Activated T-helper 17 cell treated with anti-CD3 and anti-CD28 coated beads, Interleukin-2, amount 50 U/mL, for 72 hours (primary cell): ENCODE measurements at places on chromosomes 11 and 22.

GRCh38 chr11:107397357-107397756 is 60.3 kb downstream of the CWF19L2 start:
- ATAC-seq: no peak

DNA sequence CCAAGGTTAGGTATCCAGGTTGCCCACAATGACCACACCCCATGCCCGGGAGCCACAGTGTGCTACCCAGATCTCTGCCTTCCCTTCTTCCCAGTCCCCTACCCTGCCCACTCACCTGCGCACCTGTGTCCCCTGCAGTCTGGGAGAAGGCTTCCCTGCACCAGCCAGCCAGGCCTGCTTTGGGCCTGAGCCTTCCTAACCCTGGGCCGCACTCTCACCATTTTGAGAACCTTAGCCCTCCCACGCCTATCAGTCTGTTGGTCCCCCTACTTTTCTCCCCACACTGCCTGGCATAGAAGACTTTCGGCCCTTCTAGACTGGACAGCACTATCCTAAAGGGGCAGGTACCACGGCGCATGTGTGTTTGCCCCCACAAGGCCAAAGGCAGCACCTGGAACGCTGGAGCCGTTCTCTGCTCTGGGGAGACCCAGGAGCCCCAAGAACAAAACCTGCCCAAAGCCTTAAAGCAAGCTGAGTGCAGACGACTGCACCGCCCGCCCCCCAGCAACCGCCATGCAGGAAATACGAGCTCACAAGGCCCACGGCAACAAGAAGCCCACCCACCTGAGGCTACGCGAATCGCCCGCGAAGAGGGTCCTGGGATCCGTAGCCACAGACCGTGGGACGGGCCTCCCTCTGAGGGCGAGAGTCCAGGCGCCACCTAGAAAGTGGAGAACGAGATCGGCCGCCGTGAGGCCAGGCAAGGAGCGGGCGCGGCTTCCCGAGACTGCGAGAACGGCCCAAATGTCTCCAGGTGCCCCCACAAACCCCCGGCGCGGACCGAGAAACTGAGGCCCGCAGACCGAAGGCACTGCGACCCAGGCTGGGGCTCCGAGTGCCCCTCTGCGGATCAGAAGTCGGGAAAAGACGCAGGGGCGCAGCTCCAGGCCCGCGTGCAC is 546 bp downstream of the GNB1L start:
- ATAC-seq: no peak

DNA sequence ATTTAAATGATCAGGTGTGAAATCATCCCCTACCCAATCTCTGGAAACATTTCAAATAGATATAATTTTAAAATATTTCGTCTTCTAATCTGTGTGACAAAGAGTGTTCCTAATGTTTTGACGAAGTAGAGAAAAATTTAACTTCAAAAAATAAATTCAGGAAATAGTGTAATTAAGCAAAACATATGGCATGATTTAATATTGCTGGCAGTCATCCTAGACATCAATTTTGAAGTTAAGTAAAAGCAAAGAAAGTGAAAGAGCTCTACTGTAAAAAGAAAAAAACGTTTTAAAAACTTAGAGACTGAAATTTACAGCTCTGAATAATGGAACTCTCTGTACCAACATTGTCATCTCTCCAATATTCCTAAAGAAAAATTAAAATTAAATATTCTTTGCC is 1062.3 kb downstream of the LRRC4C start:
- ATAC-seq: no peak

GRCh38 chr11:119204066-119204465 is 2.1 kb upstream of the CBL start:
- no peak for ATAC-seq

- ATAC-seq: no peak
Measured at GRCh38 chr11:70000228-70000627, 77.9 kb upstream of the ANO1 start.

GRCh38 chr11:81342966-81343365 is 1390.7 kb downstream of the FAM181B start:
- ATAC-seq: no peak

DNA sequence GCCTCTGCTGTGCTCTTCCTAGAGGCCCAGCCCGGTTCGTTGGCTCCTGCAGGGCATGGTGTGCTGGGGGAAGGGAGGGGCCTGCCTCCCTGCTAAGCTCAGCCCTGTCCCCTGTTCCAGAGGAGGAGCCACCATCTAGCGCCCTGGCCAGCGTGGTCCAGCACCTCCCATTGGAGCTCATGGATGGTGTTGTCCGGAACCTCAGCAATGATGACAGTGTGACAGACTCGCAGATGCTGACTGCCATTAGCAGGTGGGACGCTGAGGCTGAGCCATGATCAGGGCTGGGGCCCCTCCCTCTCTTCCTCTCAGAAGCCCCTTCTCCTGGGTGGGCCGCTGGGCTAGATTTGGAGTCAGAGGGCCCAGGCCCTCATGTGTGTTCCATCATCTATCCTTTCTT is 9.1 kb downstream of the USP35 start:
- ATAC-seq: no peak

DNA sequence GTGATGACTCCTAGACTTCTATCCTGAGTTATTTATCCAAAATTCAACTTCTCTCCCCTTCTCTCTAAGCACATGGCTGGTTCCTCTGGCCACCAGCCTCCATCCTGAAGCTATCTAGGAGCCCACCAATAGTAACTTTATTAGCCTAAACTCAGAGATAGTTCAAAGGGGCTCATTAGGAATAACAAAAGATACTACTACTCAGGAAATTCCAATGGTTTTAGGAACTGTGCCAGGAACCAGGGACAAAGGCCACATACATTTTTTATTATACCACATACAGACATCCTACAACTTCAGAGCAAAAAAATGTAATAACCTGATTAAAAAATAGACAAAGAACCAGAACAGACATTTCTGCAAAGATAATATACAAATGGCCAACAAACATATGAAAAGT is 27.9 kb downstream of the SLC25A17 start:
- ATAC-seq: no peak

- ATAC-seq: no peak
Measured at GRCh38 chr11:79413268-79413667, 27.6 kb downstream of the TENM4 start.

DNA sequence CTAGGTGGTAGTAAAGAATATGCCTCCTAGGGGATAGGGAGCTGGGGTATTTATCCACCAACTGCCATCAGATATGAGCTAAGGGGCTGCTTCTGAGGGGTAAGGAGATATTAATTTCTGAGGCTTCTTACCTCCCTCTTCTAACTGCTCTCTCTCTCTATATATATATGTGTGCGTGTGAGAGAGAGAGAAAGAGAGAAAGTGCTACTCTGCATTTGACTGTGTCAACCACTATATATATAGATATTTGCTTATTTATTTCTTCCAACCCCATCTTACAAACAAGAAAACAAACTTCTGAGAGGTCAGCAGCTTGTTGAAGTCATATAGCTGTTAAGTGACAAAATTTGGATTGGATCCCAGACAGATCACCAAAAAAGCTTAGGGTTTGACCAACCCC is 5.9 kb upstream of the HEPACAM start:
- no peak for ATAC-seq

GRCh38 chr11:97361812-97362378 is 972.1 kb downstream of the JRKL start:
- no peak for ATAC-seq

DNA sequence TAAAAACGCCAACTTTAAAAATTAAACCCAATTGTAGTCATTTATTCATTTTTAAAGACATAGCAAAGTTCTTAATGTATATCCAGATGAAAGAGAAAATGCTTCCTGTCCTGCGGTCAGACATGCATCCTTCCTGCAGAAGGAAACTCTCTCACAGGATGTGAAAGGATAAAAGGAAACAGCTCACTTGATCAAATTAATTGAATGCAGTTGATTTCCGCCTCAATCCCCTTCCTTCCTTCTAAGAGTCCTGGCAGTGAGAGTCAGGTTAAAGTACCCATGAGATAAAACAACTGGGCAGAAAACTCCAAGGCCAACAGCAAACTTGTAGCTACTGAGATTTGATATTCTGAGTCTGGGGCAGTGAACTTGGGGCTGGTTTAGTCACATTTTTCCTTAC is 38.5 kb downstream of the CWC15 start:
- ATAC-seq: no peak

- no peak for ATAC-seq
Measured at GRCh38 chr11:37343290-37343689, 745.3 kb upstream of the RAG2 start.

- ATAC-seq: no peak
Measured at GRCh38 chr11:17876827-17877226, 136.0 kb downstream of the SERGEF start.

DNA sequence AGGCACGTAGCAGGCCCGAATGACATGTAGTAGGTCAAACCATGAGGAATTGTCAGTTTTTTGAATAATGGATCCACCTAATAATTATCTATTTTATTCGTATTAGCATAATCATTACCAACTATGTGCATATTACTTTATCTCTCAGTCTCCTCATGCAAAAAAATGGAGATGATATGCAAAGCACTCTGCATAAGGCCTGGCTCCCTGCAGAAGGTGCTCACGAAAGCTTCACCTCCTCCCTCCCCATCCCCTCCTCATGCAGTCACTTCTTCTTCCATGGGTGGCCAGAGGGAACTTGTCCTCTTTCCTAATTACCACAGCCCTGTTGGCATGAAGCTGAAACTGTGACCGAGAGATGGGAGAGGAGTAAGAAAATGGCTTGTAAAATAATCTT is 20.8 kb upstream of the TSKU start:
- no peak for ATAC-seq

GRCh38 chr11:46342239-46342638 is 5.0 kb upstream of the DGKZ start:
- no peak for ATAC-seq

DNA sequence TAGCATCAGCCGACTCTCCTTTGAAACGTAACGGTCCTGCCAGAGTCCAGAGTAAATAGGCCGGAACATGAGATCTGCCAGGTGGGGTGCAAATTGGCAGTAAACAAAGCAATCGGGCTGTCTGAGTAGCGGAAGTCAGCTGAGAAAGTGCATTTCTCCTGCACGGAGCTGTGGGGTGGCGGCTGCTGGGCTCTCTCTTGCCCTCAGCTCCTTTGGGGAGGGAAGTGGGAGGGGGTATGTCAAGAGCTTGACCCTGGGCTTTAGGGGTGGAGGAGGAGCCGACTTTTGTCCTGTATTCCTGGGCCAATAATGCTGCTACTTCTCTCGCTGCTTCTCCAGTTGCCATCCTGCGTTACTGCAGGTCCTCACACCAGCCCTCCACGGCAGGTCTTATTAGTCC is 11.6 kb downstream of the GRIK4 start:
- no peak for ATAC-seq

DNA sequence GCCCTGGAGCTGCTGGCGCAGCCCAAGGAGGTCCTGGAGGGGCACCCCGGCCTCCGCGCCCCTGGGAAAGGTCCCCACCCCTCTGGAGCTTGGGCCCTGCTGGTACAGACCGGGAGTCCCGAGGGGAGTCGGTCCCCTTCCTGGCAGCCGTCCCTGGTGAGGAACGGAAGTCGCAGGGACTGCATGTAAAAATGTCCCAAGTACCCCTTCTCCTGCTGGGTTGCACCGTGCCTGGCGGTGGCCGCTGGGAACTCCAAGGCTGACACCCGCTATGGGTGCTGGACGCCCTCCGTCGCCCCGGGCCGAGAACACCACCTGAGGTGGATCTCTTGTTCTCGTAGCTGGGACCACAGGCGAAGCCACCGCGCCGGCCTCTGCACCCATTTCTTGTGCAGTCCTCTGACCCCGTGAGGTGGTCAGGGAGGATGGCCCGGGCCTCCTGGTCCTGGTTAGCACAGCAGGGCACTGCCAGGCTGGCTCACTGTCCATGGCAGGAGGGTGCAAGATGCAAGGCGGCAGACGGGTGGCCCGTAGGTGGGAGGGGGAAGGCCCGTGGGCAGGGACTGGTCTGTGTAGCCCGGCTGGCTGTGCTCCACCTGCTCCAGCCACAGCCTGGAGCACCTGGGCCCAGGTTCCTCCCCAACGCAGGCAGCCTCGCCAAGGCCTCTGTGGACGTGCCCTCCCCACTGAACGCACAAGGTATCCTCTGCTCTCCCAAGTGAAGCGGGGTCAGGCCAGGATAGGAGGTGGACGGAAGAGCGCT is 165.2 kb downstream of the IGLL1 start:
- no peak for ATAC-seq

- ATAC-seq: no peak
Measured at GRCh38 chr11:77501758-77502157, 27.9 kb upstream of the PAK1 start.
